Activated T-helper 1 cell treated with anti-CD3 and anti-CD28 coated beads, Interleukin-2, amount 50 U/mL, for 16 hours (primary cell): ENCODE measurements at places on chromosomes 2 and 18.

- DNase-seq = no peak
These were observed 44.7 kb downstream of the GYPC start for GRCh38 chr2:126700677-126701076.

DNA sequence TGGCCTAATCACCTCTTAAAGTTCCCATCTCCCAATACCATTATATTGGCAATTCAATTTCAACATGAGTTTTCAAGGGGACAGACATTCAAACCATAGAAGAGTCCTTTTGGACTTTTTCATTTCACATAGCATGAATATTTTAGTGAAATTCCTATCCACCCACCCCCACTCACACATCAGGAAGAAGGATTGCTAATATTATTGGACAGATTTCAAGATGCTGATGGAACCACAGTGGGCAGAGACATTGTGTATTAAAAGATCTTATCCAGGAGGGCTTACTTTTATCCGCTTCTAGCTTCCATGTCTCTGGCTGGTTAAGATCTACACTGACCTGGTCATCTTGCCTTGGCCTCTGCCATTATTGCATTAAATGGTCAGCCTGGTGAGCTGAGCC, 297.4 kb upstream of the ACVR2A start:
- no peak for DNase-seq

DNA sequence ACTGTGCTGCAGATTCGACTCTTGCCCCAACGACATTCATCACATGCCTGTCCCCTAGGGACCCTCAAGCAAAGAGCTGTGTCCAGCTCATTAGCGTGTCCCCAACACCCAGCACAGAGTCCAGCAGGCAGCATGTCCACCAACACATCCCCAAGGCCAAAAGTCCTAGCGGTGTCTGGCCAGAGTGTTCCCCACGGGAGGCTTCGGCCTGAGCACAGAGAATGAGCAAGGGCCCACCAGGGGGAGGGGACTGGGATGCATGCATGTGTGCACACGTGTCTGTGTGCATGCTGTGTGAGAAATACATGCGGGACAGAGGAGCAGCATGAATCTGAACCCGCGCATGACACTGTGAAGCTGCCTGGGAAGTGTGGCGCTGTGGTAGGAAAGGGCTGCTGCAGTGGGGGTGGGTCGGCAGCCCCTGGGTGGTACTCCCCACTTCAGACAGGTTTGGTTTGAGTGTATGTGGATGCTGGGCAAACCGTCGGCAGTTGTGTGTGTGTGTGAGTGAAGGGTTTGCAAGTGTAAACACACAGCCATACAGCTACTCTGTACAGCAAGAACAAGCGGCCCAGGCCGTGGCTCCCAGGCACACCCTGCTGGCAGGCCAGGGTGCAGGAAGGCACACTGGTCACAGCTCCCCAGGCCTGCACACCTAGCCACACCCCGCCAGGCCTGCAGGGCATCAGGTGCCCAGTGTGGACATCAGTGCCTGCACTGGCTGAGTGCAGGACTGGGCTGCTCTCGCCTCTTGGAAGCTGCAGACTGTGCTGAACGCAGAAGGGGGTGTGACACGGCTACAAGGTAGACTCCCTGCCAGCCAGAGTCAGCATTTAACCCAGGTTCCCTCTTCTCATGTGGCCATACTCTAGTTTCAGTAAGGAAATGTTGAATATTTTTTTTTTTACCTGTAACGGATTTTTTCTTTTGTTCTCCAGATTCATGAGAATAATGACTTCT, 19.5 kb upstream of the HES6 start:
- DNase-seq = no peak

- no peak for DNase-seq
These were observed 40.9 kb downstream of the GYPC start for GRCh38 chr2:126696644-126697520.
